Body of pancreas (tissue), 4 donors: ENCODE measurements at places on chromosomes 12 and 14. TPM values are rescaled to one million over a fixed set of nuclear protein-coding genes. Genes with fewer than 3 reads are reported as not detected.

DNA sequence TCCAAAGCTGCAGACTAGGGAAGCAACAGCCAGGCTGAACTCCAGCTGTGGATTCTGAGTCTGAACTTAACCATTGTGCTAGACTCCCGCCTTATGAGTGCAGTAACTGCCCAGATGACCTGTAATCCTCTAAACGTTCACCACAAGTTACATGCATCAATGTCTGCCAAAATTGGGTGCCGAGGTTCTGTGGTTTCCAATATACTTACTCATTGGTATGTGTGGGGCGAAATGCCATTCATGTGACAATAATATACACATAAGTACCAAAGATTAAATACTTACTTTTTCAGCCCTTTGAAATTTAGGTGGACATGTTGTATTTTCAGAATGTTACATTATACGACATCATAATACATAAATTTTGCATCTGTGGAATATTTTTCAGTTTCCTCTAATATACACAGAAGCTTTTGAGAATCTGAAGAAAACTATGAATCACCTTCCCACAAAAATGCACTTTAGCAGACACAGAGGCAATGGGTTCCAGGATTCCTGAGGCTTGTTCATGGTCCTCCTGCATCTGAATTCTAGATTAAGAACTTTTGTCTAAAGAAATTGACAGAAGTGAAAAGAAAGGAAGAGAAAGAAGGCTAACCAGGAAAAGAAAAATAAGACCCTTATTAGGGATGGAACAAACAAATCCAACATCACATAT, 31.7 kb downstream of the GRIP1 start:
- no peak overlapping the region for H3K27ac ChIP-seq
- no peak overlapping the region for H3K4me3 ChIP-seq
- no peaks in the 10 kb centered on the region for H3K4me1 ChIP-seq
- no peaks in the 10 kb centered on the region for H3K36me3 ChIP-seq
- no peak for DNase-seq

The SMOC1 gene
- 5.3 TPM for total RNA-seq

DNA sequence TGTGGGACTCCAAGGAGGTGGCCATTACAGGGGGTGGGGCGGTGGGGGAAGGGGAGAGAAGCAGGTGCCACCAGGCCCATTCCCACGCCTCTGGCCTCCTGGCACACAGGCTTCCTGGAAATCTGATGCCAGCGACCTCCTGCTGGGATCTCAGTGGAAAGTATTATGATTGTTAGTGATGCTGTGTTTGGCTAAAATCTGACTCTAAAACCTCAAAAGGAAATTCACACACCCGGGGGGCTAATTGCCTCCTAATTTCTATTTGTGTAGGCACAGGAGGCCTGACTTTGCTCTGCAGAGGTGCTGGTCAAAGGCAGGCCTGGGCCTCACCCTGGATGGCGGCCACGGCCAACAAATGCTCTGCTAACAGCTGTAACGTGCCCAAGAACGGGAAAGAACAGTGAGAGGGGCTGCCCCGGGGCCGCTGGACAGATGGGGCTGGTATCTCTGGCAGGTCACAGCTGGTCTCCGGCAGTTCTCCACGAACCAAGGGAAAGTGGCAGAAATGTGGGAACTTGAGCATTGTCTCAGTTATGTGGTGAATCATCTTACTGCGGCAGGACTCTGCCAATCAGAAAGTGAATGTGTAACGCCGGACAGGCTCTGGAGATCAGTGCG, 14.3 kb downstream of the FAM181A start:
- DNase-seq = peak; percentile 91
- no peaks in the 10 kb centered on the region for H3K27me3 ChIP-seq
- H3K4me3 ChIP-seq = no peak overlapping the region
- H3K4me1 ChIP-seq = peaks cover 53% of the 10 kb centered on the region
- H3K36me3 ChIP-seq = no peaks in the 10 kb centered on the region

The ZCCHC8 gene
- total RNA-seq = 7.3 TPM

GRCh38 chr12:102955926-102956737, 1.3 kb upstream of the ASCL1 start:
- no peaks in the 10 kb centered on the region for H3K36me3 ChIP-seq
- no peak overlapping the region for H3K4me3 ChIP-seq
- H3K27me3 ChIP-seq = peaks cover 16% of the 10 kb centered on the region
- peak; percentile 29 for DNase-seq
- no peak overlapping the region for H3K27ac ChIP-seq

GRCh38 chr12:50613463-50613862, 108.7 kb downstream of the DIP2B start:
- no peak overlapping the region for H3K4me3 ChIP-seq
- no peak for DNase-seq
- H3K27ac ChIP-seq = no peak overlapping the region

The CDKN3 gene
- total RNA-seq = not detected

The POTEM gene
- not detected for total RNA-seq

DNA sequence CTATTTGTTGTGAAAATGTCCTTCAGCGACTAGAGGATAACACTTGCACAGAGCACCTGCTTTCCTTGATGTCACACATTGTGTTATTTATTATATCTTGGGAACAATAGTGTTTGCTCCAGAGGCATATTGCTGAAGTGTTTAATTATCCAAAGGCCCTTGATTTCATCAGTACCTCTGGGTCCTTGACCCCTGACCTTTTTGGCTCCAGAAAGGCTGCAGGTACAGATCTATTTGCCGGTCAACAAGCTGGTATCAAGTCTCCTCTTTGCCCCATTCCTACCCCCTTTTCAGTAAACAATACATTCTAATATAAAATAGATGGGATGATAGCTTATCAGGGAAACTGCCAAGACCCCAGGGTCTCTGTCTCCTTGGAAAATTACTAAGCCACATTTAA, 206.8 kb downstream of the DACT1 start:
- H3K27ac ChIP-seq = no peak overlapping the region
- no peak overlapping the region for H3K4me3 ChIP-seq
- H3K27me3 ChIP-seq = no peaks in the 10 kb centered on the region
- DNase-seq = no peak

- H3K4me3 ChIP-seq = no peak overlapping the region
- no peaks in the 10 kb centered on the region for H3K27me3 ChIP-seq
- DNase-seq = peak; percentile 57
These were observed 231.2 kb downstream of the AKAP6 start for GRCh38 chr14:32560209-32560857.

The CEBPE gene
- total RNA-seq = not detected

The WDR89 gene
- 2.6 TPM for total RNA-seq

DNA sequence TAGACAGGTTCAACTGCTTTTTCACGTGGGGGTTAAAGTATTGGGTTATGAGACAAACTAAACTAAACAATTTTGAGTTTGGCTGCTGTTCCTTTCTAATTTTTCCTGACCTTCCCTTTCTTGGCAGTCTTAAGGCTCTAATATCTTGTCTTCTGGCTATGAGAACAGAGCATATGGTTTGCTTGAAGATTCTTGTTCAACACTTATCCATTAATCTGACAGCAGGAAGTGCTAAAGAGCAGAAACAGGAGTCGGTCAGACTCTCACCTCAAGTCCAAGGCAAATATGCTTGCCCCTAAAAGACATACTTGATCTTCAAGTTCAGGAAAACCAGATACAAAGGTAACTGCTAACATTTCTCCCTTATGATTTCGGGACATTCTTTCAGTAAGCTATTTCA, 52.6 kb upstream of the KCNJ8 start:
- H3K36me3 ChIP-seq = no peaks in the 10 kb centered on the region
- no peaks in the 10 kb centered on the region for H3K27me3 ChIP-seq
- peaks cover 23% of the 10 kb centered on the region for H3K4me1 ChIP-seq
- peak overlapping the region; percentile 44 for H3K27ac ChIP-seq
- H3K4me3 ChIP-seq = no peak overlapping the region

- H3K36me3 ChIP-seq = no peaks in the 10 kb centered on the region
- DNase-seq = no peak
- H3K27me3 ChIP-seq = no peaks in the 10 kb centered on the region
- no peak overlapping the region for H3K27ac ChIP-seq
- H3K4me1 ChIP-seq = no peaks in the 10 kb centered on the region
- no peak overlapping the region for H3K4me3 ChIP-seq
These were observed 69.5 kb upstream of the HECTD1 start for GRCh38 chr14:31277085-31277484.

GRCh38 chr12:103965590-103966504, at the start of gene TDG:
Gene TDG, plus strand, starts transcription at chr12:103965872. Its CDS starts 166 bp downstream, at chr12:103966038.
- H3K4me3 ChIP-seq = peak within 1 kb of the TSS; percentile 79
- peaks cover 53% of the 10 kb centered on the region for H3K4me1 ChIP-seq
- no peaks in the 10 kb centered on the region for H3K36me3 ChIP-seq
- no peaks in the 10 kb centered on the region for H3K27me3 ChIP-seq
- peak within 1 kb of the TSS; percentile 92 for H3K27ac ChIP-seq

The KRT77 gene
- total RNA-seq = not detected

DNA sequence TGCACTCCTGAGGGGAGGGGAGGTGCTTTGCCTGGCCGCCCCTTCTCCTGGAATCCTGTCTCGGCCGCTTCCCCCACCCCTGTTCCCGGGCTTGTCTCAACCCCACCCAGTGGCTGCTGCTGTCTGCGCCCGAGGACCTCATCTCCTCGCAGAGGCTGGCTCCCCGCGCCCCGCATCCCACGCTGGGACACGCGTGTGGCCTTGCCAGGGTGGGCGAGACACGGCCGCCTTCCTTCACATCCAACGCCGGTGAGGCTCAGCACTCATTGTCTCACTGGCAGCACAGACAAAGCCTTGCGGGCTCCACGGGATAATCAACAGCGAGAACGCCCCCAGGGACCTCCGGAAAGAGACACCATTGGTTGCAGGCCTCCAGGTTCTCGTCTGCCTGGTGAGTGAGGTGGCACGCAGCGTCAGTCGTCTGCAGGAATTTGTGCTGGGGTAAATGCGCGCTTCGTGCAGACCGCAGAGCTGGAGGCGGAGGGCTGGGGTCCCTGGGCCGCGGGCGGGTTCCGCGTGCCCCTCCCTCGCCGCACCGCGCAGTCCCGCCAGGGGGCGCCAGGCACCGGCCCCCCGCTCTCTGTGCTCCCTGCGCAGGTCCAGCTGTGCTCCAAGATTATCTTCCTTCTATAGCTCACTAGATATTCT, 26.8 kb downstream of the CCDC177 start:
- no peaks in the 10 kb centered on the region for H3K27me3 ChIP-seq
- no peak overlapping the region for H3K27ac ChIP-seq
- H3K4me3 ChIP-seq = no peak overlapping the region

GRCh38 chr12:106096376-106096775, 42.4 kb downstream of the NUAK1 start:
- H3K4me3 ChIP-seq = no peak overlapping the region
- no peaks in the 10 kb centered on the region for H3K27me3 ChIP-seq
- DNase-seq = peak; percentile 36
- H3K36me3 ChIP-seq = no peaks in the 10 kb centered on the region
- H3K27ac ChIP-seq = peak overlapping the region; percentile 15
- H3K4me1 ChIP-seq = peaks cover 11% of the 10 kb centered on the region

GRCh38 chr12:45093051-45093450, 42.2 kb upstream of the DBX2 start:
- H3K36me3 ChIP-seq = no peaks in the 10 kb centered on the region
- no peak overlapping the region for H3K27ac ChIP-seq
- H3K4me1 ChIP-seq = no peaks in the 10 kb centered on the region
- no peaks in the 10 kb centered on the region for H3K27me3 ChIP-seq

GRCh38 chr14:33773205-33774030, 177.5 kb downstream of the EGLN3 start:
- no peaks in the 10 kb centered on the region for H3K4me1 ChIP-seq
- H3K4me3 ChIP-seq = no peak overlapping the region
- H3K27me3 ChIP-seq = no peaks in the 10 kb centered on the region

The DHRS7 gene
- total RNA-seq = 97.6 TPM

The PRB2 gene
- total RNA-seq = not detected

The GARIN6 gene
- total RNA-seq = not detected

DNA sequence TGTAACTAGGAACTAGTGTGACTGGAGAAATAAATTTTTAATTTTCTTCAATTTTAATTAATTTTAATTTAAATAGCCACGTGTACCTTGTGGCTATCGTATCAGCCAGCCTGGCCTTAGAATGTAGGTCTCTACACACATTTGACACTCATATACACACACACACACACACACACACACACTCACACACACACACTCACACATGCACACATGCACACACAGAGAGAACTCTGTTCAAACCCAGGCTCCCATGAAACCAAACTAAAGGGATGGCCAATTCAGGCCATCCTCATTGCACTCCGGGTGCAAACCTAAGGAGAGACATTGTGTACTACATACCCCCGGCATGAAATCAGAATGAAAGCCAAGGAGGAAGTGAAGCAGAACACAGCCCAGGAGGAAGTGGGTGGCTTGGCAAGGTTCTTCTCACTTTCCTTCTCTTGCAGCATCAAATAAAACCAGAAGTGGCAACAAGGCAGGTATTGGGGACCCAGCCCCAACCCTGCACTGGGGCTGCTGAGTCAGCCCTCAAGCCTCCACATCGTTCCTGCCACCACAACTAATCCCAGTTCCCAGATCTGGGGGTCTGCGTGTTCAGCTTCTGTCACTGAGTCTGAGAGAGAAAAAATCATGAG, 26.2 kb upstream of the CHPT1 start:
- no peak overlapping the region for H3K4me3 ChIP-seq
- no peak overlapping the region for H3K27ac ChIP-seq
- H3K4me1 ChIP-seq = no peaks in the 10 kb centered on the region
- H3K27me3 ChIP-seq = no peaks in the 10 kb centered on the region
- H3K36me3 ChIP-seq = no peaks in the 10 kb centered on the region

- no peaks in the 10 kb centered on the region for H3K36me3 ChIP-seq
- DNase-seq = no peak
- no peaks in the 10 kb centered on the region for H3K27me3 ChIP-seq
- H3K4me1 ChIP-seq = no peaks in the 10 kb centered on the region
These were observed 23.1 kb downstream of the TTC6 start for GRCh38 chr14:37618498-37619028.

DNA sequence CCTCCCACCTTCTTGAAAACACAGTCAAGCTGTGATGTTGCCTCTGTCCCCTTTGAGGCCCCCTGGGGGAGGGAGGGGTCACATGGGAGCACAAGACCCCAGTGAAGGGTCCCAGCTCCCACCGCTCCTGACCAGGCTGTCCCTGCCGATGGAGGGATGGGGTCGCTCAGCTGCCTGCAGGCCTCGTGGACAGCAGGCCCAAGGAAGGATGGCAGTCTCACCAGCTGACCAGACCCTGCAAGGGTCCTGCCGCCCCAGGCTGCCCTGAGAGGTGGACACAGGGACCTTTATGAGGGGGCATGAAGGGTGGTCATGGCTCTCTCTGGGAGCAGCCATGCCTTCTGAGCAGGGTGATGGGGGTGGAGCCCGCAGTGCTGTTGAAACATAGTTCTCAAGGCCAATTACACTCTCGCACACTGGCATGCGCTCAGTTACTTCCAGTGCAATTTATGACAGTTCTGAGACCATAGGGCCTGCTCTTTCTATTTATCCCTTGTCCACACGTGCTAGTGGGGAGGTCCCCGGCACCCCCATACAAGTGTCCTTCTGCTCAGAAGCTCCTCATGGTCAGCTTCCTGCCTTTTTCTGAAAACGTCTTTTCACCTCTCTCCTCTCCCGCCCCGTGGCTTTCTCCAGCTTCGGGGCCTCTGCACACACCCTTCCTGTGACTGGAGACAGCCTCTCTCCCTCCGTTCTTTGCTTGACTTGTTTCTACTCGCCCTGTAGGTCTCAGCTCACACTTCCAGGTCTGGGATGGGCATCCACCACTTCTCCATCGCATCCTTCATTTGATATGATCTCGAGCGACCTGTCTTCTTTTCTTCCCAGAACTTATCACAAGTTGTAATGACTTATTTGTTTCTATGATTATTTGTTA, 313.1 kb downstream of the ADGRD1 start:
- H3K4me1 ChIP-seq = no peaks in the 10 kb centered on the region
- H3K27ac ChIP-seq = no peak overlapping the region
- no peaks in the 10 kb centered on the region for H3K36me3 ChIP-seq
- H3K27me3 ChIP-seq = no peaks in the 10 kb centered on the region
